ENCODE measurements at places on chromosomes 11 and 22.

GRCh38 chr11:28616160-28616965, 508.2 kb downstream of the METTL15 start:
- no peak for DNase-seq

- DNase-seq = no peak
These were observed 105.7 kb downstream of the RASSF10 start for GRCh38 chr11:13114566-13115379.

DNA sequence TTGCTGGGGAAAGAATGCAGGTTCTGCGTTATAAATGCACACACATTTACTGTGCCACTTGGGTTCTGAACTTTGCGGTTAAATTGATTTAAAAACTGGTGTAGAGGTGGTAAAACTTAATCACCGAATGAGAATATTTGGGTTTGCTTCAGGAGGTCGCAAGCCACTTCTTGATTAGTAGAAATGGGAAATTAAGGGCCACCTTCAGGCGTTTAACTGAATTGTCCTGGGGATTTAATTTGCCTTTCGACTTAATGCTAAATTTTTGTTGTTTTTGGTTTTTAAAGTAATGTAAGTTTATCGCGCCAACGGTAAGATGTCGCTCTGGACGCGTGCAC, 459 bp upstream of the NCR3LG1 start:
- no peak for DNase-seq

DNA sequence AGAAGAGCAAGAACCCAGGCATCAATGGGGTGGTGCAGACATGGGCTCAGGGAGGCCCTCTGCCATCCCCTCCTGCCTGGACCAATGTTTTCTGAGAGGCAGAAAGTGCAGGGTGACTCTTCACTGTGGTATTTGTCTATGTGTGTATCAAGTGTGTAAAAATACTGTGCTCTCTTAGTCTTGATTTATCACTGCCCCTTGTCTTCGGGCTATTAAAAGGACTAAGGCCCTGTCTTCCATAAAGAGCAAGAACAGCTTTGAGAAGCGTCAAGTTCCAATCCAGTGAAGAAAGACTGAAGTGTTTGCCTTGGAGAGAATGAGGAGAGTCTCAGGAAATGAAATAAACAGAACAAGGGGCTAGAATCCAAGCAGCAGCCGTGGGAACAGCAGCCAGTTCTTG, 14.4 kb downstream of the PRSS23 start:
- no peak for DNase-seq

- no peak for DNase-seq
These were observed 2.4 kb upstream of the PATE1 start for GRCh38 chr11:125743681-125744080.

GRCh38 chr22:17890245-17890671, 116.0 kb upstream of the BID start:
- no peak for DNase-seq

GRCh38 chr11:78801161-78801884, 226.7 kb upstream of the NARS2 start:
- peak; percentile 97 for DNase-seq

- peak; percentile 69 for DNase-seq
These were observed 1.1 kb downstream of the ST13 start for GRCh38 chr22:40855071-40855978.

DNA sequence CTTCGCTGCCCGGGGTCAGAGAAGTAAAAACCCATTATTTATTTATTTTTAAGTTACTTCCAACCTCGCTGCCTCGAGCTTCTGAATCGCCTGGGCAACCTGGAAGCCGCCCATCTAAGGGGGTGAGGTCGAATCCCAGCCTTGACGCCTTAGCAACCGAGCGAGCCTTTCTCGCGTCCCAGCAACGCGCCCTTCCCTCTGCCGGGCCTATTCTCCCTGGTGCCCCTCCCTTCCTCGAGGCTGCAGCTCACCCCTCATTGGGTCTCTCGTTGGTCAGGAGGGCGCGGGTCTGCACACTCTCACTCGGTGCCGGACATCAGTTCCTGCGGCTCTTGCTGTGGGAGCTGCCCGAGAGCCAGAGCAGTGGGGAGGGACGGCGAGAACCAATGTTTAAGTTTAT, at the start of gene CCDC81:
TSS of gene CCDC81 (plus strand) at position 302 of the 400 bp plus-strand sequence. CDS start 277 bp downstream, outside the sequence.
- no peak for DNase-seq

DNA sequence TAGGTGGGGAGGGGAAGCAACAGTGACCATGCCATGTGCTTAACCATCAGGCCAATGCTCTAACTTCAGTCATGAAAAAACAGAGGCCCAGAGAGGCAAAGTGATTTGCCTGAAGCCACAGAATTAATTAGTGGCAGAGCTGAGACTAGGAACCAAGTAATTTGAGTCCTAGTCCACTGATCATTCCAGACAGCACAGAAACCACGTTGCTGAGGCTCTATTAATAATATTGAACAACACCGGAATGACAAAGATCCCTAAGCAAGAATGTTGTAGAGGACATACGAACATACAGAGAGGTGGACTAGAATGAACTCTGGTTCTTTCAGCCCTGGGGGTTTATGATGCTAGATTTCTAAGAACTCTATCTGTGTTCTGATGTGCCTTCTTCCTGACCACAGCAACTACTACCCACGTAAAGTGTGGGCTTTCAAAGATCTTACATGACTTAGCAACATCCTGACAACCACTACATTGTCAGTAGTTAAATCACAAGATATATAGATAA, 92.3 kb downstream of the GAB2 start:
- peak; percentile 45 for DNase-seq

- DNase-seq = no peak
These were observed 366.0 kb upstream of the NARS2 start for GRCh38 chr11:78940500-78941225.

DNA sequence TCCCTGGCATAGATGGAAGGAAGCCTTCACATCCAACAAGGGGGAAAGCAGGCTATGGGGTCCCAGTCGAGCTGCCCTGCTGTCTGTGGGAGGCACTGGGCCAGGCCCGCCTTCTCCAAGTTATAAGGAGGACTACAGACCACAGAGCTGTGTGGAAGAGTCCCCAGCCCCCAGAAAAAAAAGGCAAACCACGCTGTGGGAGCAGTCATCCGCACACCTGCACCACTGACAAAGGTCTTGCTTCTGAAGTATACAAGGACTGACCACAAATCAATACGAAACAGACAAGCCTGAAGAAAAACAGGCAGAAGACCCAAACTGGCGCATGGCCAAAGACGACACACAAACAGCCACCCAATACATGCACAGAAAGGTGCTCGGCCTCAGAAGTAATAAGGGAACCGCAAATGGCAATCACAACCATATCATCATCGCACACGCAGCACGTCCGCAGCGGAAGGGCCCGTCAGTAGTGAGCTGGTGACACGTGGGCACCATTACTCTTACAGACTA, 384.1 kb downstream of the CTTN start:
- DNase-seq = no peak

GRCh38 chr11:41053894-41054293, 405.6 kb downstream of the LRRC4C start:
- no peak for DNase-seq

GRCh38 chr11:115207166-115207591, 297.0 kb downstream of the CADM1 start:
- DNase-seq = no peak

GRCh38 chr11:128927683-128928336, 14.9 kb downstream of the TP53AIP1 start:
- no peak for DNase-seq

- no peak for DNase-seq
These were observed 74.4 kb downstream of the WNT11 start for GRCh38 chr11:76131671-76132631.

DNA sequence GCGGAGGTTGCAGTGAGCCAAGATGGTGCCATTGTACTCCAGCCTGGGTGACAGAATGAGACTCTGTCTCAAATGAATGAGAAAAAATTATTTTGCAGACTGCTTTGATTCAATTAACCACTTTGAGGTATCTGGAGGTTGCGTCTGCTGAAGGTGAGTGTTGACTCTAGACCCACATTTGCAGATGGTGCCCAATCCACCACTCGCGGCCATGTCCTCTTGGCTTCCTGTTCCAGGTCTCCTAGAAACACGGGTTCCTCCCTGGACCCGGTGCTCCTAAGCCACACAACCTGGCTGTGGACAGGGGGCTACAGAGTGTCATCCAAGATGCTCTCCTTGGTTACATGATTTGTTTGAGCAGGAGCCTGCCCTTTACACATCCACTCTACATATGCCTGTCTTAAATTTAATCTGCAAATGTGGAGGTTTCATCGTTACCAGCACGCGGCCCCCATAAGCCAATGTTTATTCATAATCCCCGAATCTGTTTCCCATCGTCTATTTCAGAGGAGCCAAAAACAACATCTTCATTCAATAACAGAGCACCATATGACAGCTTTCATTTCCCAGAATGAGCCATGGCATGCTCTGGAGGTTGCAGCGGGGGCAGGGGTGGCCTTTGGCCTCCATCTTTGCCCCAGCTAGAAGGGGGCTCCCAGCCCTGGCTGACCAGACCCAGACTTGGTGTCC, 377.2 kb downstream of the CTTN start:
- no peak for DNase-seq

DNA sequence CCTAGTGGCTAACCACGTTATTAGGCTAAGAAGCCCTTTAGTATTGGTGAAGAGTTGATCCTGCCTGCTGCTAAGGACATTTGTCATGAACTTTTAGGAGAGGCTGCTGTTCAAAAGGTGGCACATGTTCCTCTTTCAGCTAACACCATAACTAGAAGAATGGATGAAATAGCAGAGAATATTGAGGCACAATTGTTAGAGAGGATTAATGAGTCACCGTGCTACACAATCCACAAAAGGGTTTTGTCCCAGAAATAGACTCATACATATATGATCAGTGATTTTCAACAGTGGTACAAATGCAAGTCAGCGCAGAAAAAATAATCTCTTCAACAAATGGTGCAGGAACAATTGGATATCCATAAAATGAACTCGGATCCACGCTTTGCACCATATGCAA, 7.0 kb upstream of the MSANTD2 start:
- DNase-seq = no peak

DNA sequence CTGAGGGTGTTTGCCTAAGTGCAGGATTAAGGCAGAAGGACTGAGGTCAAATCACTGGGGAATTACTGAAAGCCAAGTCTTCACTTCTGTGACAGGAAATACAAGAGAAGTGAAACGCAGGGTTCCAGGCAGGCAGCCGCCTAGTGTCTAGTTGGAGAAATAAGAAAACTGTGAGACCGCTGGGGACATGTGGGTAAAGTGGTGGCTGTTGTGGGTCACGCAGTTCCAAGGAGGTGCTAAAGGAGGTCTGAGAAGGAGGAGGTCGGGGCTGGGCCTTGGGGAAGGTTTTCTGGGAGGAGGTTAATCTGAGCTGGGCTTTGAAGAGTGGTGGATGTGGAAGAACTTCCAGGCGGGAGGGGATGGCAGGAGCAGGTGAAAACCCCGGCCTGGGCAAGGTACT, 11.2 kb downstream of the MCM5 start:
- DNase-seq = peak; percentile 48

DNA sequence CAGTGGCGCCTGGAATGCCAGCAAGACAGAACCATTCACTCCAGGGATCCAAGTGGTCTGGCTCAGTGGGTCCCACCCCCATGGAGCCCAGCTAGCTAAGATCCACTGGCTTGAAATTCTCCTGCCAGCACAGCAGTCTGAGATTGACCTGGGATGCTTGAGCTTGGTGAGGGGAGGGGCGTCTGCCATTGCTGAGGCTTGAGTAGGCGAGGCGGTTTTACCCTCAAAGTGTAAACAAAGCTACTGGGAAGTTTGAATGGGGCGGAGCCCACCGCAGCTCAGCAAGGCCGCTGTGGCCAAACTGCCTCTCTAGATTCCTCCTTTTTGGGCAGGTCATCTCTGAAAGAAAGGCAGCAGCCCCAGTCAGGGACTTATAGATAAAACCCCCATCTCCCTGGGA, 125.7 kb upstream of the DDI1 start:
- DNase-seq = no peak

GRCh38 chr11:81573367-81573766, 1160.3 kb downstream of the FAM181B start:
- DNase-seq = no peak

- DNase-seq = no peak
These were observed 10.8 kb upstream of the RAC2 start for GRCh38 chr22:37254867-37255233.

- no peak for DNase-seq
These were observed 402.4 kb downstream of the MN1 start for GRCh38 chr22:27399161-27399560.

DNA sequence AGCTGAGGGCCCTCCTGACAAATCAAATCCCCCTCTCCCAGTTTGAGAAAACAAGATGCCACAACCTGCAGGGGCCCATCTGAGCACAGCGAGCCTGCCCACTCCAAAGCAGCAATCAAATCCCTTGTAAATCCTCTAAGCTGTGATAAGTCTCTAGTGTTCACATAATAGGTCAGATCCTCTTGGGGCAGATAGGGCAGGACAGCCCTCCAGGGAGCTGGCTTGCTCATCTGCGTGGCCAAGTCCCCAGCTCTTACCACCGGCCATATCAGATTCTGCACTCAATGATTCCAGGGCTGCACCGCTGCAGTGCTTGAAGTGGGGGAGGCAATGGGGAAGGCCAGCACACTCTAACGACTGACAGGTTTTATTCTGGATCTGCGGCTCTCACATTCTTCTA, 29.6 kb upstream of the FLI1 start:
- DNase-seq = no peak

- peak; percentile 95 for DNase-seq
These were observed at the start of gene PPP1R14B for GRCh38 chr11:64246871-64247728. Gene PPP1R14B, minus strand, starts transcription at chr11:64246943. Its CDS starts 270 bp downstream, at chr11:64246673.

DNA sequence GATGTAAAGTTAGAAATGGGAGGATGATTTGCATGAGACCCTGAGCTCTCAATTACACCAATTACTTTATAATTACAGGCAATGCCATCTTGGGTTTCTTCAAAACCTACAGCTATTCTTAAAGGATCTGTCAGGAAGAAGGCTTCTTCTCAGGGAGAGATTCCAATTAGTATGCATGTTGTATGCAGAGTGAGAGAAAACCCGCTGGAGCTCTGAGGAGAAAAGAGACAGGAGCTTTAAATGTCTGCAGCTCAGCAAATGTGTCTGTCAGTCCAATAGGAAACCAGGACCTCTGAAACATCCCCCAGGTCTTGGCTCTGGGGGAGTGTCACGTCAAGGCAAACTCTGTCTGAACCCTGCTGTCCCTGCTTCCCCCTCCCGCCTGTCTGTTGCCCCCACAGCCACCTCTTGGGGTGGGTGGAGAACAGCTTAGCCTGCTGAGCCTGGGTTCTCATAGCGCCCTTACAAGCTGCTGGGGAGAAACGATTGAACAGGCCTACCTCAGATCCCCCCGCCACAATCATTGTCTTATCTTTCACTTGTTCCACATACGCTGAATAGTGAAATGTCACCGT, 140.2 kb downstream of the SPATA19 start:
- no peak for DNase-seq

GRCh38 chr11:1568441-1568911, 3.6 kb downstream of the DUSP8 start:
- DNase-seq = no peak

GRCh38 chr11:2891326-2892214, 6.0 kb upstream of the CDKN1C start:
- no peak for DNase-seq

- DNase-seq = no peak
These were observed 33.8 kb upstream of the PARVA start for GRCh38 chr11:12343526-12343925.

DNA sequence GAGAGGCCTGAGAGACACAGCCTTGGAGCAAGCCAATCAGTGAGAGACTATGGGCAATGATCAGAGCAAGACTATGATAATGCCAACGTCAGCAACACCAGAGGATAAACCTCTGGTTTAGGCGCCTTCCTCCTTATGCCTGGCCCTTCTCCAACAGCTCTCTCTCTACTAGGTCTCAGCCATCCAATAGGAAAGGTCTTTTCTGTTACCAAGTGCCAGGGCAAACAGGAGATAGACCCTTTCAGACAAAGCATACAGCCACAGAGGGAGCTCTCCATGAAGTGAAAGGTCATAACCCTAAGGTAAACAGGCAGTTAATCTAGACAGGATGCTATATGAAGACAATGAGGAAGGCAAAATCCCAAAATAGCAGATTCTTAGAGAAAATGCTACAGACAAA, 9.5 kb downstream of the STK33 start:
- no peak for DNase-seq

All from suppressor macrophage (primary cell).